ENCODE measurements at places on chromosomes 13 and 19.
A peak's percentile ranks its signal among the peaks of the same experiment; 100 is the strongest.

- DNase-seq, result no peak
Measured at GRCh38 chr13:49629947-49630346, 1.6 kb downstream of the ARL11 start.

GRCh38 chr19:535017-535835 is 3.7 kb downstream of the CDC34 start:
- no peak for DNase-seq

DNA sequence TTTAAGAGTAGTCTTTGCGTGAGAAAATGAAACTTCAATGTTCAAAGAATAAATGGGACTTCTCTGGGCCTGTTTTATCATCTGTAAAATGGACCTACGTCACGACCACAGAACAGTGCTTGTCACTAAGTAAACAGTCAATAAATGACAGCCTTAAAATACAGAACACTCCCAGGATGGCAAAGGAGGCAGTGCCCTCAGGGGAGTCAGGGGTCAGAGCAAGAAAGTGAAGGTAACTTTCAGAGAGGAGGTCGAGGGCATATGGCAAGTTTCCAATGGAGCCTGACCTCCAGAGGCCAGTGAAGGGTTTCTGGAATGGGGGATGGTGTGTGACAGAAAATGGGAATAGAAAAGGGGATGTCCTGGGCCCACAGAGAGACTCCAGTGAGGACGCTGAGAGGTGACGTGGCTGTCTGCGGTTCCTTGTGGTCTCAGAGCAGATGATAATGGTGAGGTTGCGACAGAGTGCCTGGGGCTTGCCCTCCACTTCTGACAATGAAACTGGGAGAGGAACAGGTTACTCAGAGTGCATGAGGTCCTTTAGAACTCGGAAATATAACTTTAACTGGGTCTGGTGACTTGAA is 91.8 kb downstream of the UBL3 start:
- no peak for DNase-seq

DNA sequence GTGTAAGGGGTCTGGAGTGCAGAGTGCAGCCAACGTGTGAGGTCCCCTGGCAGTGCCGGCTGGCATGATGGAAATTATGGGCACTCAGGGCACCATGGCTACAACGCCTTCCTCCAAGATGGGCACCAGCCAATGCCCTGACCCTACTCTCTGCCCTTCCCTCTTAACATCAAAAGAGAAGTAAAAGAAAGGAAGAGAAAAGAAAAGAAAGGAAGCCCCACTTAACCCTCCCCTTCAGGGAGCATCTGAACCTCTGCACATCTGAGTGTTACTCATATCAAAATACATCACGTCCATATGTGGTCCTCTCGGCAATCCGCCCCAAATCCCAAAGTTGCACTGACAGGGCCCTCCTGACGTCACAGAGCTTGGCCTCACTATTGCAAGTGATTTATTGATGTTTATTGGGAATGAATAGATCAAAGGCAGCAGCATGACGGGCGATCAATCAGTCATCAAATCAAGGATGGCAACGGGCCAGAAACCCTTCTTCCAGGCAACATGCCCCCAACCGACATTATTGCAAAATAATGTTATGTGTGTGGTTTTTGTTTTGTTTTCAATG is 1.3 kb downstream of the TSHZ3 start:
- no peak for DNase-seq

DNA sequence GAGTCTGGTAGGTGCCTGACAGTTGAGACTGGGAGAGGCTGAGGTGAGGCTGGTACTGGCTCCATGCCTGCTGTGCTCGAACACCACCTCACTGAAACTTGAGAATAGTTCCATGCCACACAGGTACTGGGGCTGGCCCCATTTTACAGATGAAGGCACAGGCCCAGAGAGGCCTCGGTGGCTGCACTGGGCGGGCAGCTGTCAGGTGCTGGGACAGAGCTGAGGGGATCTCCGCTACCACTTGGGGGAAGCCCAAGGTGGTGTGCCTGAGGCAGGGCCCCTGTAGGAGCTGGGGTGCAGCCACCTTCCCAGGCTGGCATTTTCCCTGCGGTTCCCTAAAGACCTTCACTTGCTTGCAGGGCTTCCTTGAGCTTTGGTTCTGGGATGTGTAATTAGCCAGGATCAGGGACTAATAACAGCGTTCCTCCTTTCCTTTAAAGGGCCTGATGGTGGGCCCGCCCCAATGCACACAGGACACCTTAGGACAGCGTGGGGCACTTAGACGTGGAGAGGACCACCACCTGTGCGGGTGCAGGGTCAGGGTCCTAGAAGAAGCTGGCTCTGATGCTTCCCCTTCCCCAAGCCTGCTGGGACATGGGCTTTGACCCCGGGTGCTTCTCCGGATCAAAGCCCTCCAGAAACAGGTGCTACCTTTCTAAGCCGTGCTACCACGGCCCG is 23.6 kb downstream of the CAPN12 start:
- DNase-seq, result no peak

DNA sequence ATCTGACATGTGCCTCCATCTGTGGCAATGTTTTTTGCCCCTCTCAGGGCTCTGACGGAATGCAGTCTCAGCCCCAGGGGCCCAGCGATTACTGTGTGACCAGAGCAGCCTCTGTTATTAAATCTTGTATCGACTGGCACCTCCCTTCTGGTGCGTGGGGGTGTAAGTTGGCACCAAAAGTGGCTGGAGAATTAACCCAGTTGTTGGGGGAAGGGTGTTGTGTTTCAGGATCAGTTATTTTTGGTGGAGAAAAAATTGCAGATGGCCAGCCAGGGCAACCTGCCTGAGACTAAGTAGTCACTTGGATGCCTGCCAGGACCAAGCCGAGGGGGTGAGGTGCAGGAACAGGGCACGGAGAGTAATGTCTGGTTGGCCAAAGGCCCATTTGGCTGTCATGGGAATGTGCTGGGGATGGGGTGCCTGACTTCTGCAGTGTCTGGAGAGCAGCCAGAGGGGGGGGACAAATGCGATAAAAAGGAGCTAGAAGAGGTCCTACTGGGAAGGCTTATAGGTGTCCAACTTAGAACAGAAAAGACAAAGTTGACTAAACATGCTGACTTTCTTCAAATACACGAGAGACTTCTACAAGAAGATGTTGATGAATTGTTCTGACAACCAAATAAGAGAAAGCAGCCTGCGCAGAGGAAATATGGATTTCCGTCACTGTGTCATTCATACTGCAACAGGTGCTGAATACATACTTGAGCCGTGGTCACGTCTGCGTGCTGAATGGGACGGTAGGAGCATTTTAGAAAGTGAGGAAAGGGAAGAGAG is 69.8 kb downstream of the SIAH3 start:
- no peak for DNase-seq

DNA sequence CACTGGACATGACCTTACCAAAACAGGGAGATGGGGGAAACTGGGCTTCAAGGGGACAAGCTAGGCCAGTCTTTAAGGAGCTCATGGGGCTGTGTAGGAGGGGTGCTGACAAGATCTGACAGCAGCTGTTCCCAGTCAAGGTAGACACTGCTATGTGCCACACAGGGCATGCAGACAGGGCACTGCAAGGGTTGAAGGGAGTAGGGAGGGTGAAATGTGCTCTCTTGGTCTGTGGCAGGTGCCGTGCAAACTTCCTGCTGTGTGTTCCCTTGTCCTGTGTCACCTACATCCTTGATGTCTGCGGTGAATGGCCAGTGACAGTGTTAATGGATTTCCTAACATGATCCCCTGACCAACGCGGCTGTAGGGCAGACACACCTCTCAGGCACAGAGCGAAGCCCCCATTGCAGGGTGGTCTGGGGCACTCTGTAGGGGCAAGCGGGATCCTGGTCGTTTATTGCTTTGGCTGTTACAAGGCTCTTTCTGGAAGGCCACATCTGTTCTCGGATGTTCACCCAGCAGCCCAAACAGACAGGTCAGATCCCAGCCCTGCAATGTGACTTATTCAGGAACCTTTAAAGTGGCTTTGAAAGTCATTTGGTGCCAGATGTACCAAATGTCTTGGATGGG is 199.5 kb upstream of the ZNF536 start:
- no peak for DNase-seq

- DNase-seq, result no peak
Measured at GRCh38 chr19:1774989-1775772, 21.9 kb downstream of the ONECUT3 start.

DNA sequence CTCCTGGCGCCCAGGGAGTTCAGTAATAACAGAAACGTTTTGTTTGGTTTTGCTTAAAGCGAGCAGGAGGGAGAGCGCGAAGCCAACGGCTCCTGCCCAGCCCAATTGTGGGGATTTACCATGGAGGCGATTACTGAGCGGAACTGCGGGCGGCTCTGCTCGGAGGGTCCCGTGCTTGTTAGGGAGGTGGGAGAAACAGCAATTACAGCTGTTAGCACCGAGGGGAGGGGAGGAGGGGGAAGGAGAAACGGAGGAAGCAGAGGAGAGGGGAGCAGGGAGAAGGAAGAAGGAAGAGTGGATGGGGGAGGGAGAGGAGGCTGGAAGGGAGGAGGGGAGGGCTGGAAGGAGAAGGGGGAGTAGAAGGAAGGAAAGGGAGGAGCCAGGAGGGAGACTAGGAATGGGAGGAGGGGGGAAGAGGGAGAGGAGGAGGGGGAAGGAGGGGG is 7.7 kb upstream of the ONECUT3 start:
- DNase-seq, result no peak

- DNase-seq, result no peak
Measured at GRCh38 chr19:33252971-33253370, 27.3 kb upstream of the SLC7A10 start.

DNA sequence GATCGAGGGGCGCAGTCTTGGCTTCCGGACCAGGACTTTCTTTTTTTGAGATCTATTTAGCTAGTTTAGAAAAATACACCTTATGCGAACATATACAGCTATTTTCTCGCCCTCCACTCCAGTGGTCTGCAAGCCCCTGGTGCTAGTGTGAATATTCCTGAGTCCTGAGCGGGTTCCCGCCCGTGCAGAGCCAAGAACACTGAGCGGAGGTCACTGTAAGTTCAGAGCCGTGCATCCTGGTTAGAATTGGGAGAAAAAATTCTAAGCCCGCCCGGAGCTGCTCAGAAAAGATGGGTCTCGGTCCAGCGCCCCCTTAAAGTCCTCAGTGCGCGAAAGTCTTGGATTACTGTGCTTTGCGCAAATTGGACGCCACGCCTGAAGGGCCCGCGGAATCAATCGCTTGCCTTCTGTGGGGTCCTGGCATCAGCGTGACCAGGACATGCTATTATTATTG is 117.7 kb downstream of the KCNRG start:
- no peak for DNase-seq

DNA sequence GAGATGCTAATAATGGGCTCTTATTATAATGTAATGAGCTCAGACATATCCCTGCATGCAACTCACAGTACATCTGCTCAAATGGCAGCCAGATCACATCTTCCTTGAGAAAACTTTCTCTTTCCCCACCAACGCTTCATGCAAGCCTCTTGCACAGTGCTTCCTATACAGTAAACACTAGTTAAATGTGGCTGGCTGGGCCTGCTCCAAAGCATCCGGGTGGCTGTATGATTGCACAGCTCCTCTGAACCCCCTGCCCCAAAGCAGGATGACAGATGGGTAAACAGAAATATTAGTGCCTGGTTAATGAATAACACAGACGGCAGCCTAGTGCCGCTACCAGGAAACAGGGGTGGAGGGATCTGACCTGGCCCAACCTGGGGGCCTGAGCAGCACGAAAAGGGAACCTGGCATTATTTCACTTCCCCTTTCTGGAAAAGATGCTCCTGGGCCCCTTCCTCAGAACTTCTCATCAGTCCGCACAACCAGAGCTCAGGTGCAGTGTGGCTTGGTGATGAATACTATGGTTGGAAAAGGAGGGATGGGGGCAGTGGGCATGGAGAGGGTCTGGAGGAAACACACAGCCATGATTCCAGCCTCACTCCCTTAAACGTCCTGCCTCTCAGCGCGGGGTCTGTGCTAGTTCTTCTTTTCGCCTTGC is 10.8 kb downstream of the FFAR2 start:
- no peak for DNase-seq

GRCh38 chr13:90427322-90428272 is 919.9 kb upstream of the MIR17HG start:
- no peak for DNase-seq

DNA sequence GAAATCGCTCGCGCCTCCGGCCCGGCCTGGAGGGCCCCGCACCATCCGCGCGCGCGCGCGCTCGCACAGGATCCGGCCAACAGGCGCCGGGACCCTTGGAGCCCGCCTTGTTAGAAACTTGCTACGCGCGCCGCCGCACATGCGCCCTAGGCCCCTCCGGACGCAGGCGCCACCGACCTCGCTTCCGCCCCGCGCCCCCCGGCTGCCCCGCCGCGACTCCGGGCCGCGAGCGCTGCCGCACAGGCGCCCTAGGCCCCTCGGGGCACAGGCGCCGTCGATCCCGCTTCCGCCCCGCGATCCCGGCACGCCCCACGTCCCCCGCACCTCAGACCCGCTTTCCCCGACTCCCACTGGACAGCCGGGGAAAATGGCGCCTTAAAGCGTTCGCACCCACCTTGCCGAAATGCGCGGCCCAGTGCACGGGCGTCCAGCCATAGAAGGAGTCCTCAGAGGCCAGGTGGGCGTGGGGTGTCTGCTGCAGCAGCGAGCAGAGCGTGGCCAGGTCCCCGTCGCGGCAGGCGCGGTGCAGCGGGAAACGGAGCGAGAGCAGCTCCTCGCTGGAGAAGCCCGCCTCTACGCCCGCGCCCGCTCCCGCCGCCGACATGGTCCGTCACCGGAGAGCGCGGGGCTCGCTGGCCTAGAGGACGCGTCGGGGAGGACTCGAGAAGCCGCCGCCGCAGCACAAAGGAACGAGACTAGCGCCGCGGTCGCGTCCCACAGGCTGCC is 375 bp downstream of the ANKRD10 start:
- DNase-seq, result peak; percentile 70

- DNase-seq, result no peak
Measured at GRCh38 chr13:32136716-32137115, 105.1 kb downstream of the FRY start.

GRCh38 chr19:54470991-54471782 is 1.9 kb downstream of the CDC42EP5 start:
- DNase-seq, result no peak

DNA sequence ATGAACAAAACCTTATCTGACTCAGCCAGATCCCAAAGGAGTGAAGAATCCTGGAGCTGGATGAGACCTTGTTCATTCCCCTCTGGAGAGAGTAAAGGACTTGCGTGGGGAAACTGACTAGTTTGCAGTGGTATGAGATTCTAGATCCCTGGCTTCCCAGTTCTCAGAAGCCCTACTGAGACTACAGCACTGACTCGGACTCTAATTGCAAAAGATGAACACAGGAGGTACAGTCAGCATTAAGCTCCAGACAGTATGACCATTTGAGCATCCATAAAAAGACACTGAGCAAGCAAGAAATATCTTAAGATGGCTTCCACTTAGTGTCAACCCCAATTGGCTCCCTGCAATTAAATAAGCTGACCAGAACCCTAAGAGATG is 6.8 kb downstream of the ZC3H4 start:
- no peak for DNase-seq

- no peak for DNase-seq
Measured at GRCh38 chr19:14582894-14583340, at the start of gene CLEC17A. CLEC17A (plus strand) TSS chr19:14583084; CDS start chr19:14583161, 77 bp downstream.

DNA sequence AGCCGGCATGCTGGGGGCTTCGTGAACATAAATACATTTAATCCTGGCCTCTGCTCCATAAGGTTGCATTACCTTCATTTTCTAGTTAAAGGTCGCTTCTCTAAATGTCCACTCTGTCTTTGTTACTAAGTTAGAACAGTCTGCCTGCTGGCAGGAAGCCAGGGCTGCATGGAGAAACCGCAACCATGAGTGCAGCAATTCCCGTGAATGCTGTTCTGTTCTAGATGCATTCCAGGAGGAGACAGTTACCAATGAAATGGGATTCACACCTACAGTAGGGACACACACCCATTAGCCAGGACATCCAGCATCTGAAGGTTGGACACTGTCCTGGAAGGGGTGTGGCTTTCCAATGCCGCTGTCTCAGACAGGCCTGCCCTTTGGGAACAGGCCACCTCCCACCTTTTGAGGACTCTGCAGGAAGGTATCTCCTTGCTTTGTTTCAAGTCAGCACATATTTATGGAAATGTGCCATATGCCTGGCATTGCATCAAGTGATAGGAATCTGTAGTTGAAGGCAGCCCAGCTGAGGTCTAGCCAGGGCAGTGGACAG is 129.7 kb downstream of the SLC7A1 start:
- DNase-seq, result no peak
